Right renal pelvis (tissue), 4 donors: ENCODE measurements at places on chromosomes 2 and 18. TPM values are rescaled to one million over a fixed set of nuclear protein-coding genes. Genes with fewer than 3 reads are reported as not detected.

The KCNE4 gene
- polyA plus RNA-seq, result 19.1 TPM

The FBXO48 gene
- 2.3 TPM for polyA plus RNA-seq

The CHST9 gene
- polyA plus RNA-seq, result 4.5 TPM

The SLC30A3 gene
- polyA plus RNA-seq, result 7.5 TPM

- DNase-seq, result no peak
Measured at GRCh38 chr2:218992703-218993344, 398 bp downstream of the CRYBA2 start.

DNA sequence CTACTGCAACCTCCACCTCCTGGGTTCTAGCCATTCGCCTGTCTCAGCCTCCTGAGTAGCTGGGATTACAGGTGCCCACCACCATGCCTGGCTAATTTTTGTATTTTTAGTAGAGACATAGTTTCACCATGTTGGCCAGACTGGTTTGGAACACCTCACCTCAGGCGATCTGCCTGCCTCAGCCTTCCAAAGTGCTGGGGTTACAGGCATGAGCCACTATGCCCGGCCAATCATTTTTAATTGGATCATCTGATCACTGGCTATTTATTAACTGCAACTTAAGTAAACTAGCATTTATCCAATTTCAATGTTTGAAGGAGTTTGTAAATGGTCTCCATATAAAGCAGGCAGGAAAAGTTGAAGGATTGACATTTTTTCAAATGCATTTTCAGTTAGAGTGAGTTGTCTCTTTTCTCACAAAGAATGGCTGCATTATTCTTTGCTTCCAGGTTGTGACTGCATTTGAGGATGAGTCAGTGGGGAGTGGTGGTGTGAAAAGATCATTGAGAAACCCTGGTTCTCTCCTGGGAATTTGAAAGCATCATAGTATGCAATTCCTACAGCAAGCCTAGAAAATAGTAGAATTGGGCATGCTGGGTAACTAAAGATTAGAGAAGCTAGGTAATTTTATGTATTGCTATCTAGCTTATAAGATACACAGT is 431.1 kb upstream of the ZEB2 start:
- DNase-seq, result no peak

DNA sequence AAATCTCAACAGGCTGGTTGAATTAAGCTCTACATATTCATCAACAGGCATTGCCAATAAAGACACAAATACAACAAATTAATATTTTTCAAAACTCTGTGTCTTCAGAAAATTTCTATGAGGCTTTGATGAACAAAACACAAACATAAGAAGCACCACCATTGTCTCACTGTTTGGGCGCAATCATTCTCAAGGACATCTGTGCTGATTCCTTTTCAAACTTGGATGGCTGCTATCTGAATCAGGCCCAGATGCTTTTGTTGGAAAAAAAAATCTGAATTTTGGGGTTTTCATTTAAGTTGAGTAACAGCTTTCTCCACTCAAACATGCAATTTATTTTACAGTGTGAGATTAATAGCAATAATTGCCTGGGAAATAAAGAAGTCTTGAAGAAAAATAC is 173.8 kb downstream of the NRXN1 start:
- DNase-seq, result no peak

DNA sequence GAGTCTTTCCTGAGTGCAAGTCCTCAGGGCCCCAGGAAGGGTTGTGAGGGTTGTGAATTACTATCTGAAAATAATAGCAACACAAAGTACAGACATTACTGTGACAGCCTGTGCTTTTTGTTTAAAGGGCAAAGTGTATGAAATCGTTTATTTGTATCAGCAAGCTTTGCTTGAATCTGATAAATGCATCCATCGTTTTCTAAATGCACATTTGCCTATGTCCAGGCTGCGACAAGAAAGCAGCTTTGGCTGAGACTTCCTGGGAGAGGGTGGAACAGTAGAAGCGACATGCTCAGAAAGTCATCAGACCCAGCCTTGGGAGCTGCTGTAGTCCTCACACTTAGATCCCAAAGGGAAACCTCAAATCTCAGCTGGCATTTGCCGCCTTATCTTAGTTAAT is 524.2 kb upstream of the SALL3 start:
- DNase-seq, result no peak

- no peak for DNase-seq
Measured at GRCh38 chr2:134917360-134917865, 1.2 kb upstream of the CCNT2 start.
